Right lobe of liver (tissue), 6 donors: ENCODE measurements at places on chromosomes 11 and 22.

- DNase-seq = no peak
Observed at GRCh38 chr11:102154806-102155205, 44.6 kb downstream of the YAP1 start.

DNA sequence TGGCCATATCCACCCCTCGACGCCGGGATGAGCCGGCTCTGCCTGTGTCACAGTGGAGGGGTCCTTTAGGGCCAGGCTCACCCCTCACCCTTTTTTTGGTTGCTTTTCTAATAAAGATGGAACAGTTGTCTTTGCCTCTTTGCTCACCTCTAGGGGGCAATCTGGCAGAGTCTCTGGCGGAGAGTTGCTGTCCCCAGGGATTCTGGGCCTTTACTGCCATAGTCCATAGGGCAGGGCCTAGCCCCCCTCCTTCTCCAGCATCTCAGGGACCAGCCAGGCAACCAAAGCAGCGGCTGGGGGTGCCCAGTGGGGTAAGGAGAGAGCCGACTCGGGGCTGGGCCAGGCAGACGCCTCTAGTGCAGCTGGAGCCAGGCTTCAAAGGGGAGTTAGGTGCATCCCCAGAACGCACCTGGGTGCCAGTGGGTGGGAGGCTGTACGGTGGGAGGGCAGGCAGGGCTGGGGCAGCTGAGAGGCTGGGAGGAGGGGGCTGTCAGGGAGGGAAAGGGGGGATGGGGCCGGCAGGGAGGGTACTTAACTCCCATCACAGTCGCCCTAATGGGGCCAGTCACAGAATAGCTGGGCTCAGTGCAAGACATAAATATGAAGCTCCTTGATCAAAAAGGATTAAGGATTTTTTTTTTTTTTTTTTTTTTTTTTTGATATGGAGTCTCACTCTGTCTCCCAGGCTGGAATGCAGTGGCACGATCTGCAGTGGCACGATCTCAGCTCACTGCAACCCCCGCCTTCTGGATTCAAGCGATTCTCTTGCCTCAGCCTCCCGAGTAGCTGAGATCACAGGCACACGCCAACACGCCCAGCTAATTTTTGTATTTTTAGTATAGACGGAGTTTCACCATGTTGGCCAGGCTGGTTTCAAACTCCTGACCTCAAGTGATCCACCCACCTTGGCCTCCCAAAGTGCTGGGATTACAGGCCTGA, 2.5 kb upstream of the SUSD2 start:
- DNase-seq = no peak

GRCh38 chr22:22519591-22519990, 479 bp downstream of the ZNF280A start:
- DNase-seq = no peak

- no peak for DNase-seq
Observed at GRCh38 chr11:12198251-12199222, 88.1 kb downstream of the MICAL2 start.

DNA sequence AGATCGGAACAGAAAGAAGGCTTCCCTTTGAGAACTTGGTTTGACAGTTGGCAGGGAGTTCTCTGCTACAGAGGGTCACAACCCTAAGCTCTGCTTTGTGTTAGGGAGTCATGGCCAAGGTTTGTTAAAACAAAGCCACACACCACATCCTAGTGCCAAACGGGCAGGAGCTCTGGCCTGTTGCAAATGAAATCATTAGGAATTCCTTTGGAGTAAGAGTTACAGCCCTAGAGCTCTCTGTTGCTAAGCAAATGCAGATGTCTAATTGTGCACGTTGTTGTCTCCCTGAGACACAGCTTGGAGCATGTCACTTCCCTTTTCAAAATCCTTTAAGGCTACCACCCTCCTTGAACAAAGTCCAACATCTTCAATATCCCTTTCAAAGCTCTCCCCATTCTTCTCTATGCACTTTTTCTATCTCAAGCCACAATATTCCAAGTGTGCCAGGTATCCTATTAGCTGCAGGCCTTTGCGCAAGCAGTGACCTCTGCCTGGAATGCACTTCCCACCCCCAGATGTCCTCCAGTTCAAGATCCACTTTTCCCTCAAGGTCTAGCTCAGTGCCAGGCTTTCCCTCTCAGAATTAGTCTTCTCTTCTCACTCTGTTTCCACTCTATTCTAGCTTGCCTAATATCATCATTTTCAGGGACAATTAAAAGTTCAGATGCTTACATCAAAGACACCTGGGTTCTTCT, 253.7 kb upstream of the POU2AF2 start:
- DNase-seq = no peak

GRCh38 chr11:9758637-9759518, 95.0 kb downstream of the SWAP70 start:
- DNase-seq = peak; percentile 79

DNA sequence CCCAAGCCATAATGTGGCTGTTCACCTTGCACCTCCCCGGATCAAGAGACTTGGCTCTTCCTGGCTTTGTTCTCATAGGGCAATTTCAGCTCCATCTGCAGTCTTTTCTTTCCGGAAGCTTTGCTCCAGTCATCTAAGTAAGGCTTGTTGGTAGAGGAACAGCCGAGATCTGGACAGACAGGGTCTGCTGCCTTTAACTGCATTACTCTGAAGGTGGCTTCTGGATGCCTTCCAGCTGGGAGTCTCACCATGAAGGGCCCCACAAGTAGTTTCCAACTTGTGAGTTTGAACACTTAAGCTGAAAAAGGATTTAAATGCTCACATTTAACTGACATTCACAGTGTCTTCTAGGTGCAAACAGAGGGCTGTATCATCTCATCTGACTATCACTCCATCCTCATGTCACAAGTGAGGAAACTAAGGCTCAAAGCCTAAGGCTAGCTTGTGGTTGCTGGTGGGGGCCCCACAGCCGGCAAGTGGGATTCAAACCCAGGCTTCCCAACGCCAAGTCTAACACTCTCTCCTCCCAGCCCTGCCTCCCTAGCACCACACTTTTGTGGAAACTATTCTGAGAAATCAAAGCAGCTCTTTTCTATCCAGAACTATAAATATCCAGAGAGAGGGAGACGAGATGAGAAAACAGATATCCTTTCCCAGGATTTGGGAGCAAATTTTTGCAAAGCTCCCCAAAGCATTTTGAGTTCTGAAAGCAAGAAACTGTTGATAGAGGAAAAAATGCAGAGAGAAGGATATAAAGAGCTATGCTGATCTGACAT, 58.4 kb downstream of the GALNT18 start:
- no peak for DNase-seq

DNA sequence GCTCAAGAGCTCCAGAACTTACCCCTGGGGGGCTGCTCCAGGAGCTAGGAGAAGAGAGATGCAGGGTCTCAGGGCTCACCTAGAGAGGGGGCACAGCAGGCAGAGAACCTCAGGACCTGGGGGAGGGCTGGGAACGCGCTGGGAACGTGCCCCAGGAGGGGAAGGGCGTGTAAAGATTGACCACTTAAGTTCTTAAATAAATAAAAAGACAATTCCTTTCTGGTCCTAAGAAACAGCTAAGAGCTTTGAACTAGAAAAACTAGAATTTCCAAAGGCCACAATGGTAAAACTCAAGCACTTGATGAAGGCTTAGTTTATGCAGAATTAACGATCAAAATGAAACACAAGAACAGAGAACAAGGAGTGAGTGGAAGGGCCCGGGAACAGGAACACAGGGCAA, 89.1 kb downstream of the CELSR1 start:
- no peak for DNase-seq

DNA sequence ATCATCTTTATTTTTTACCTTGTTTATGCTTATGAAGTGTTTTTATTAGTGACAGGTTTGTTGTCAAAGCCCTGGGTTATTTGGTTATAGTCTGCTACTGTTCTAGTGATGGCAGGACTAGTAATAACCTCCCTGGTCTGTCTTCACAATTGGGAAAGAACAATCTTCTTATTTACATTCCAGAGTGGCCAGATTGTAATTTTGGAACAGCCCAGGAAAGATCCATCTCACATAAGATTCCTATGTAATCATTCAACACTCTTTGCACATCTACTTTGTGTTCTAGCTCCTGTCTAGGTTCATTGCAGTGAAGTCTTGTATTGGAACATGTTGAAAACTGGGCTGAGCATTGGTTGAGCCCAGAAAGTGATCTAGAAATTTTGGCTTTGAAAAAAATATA, 63.8 kb downstream of the CYB5R2 start:
- DNase-seq = no peak

- DNase-seq = no peak
Observed at GRCh38 chr11:72702096-72702495, 27.9 kb upstream of the PDE2A start.

GRCh38 chr22:44004104-44004460, 20.0 kb upstream of the PARVB start:
- no peak for DNase-seq

- peak; percentile 43 for DNase-seq
Observed at GRCh38 chr11:58762284-58763119, 30.8 kb upstream of the GLYAT start.

GRCh38 chr22:45632791-45633515, 38.7 kb upstream of the ATXN10 start:
- DNase-seq = no peak

DNA sequence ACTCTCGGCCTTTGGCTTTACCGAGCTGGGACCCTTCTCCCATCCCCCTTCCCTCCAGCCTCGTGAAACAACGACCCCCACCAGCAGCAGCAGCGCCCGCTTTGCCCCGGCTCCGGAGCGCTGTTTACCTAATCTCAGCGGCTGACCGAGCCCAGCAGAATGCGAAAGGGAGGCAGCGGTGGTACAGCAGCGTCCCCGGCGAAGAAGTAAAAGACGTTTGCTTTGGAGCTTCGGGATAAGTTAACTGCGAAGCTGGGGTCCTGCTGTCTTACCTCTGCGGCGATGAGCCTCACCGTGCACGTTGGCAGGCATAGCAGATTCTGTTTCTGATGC, 2.0 kb upstream of the LARGE1 start:
- peak; percentile 51 for DNase-seq

GRCh38 chr11:113806406-113806805, 26.8 kb downstream of the CLDN25 start:
- DNase-seq = peak; percentile 25

DNA sequence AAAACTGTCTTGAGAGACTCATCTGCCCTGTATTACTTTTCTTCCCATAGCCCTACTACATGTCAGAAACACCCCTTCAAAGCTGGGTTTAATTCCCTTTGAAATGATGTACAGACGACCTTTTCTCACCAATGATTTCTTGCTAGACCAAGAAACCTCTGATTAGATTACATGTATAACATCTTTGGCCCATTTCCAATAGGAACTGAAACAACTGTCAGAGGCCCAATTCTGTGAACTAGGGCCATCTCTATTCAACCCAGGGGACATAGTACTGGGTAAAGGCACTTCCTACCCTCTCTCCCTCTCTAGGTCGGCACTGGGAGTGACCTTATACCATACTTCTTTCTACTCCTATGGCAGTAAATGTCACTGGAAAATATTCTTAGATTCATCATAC, 19.4 kb downstream of the NPAT start:
- DNase-seq = no peak

GRCh38 chr11:27998552-27998951, 109.4 kb downstream of the KIF18A start:
- DNase-seq = no peak

DNA sequence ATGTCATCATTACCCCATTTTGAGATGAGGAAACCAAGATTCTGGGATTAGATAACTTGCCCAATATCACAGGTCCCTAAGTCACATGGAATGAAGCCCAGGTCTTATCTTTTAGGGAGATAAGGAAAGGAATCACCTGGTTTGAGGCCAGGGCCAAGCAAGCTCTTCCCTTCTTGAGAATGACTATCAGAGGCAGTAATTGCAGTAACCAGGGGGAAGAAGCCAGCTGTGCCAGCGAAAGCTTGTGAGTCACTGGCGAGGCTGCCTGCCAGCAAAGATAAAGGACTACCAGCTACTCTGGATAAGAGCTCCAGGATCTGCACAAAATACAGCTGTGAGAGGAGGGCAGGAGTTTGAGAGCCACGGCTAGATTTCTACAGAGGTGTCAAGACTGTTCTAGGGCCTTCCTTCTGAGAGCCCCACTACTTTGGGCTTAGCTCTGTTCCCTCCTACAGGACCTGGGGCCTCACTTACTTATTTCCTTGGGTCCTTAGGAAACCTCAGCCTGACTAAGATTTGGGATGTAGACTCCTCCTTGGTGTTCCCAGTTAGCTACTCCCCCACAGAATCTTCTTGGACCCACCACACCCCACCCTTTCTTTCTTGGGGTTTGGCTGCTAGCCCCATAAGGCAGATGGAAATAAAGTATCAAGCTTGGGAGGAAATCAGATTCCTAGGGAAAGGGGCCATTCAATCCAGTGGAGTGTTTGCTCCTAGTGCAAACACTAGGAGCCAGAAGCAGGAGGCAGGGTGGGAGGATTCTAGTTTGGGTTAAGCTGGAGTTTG, 9.7 kb upstream of the CCKBR start:
- peak; percentile 60 for DNase-seq

GRCh38 chr11:18312663-18313420, 9.1 kb downstream of the HPS5 start:
- DNase-seq = no peak

DNA sequence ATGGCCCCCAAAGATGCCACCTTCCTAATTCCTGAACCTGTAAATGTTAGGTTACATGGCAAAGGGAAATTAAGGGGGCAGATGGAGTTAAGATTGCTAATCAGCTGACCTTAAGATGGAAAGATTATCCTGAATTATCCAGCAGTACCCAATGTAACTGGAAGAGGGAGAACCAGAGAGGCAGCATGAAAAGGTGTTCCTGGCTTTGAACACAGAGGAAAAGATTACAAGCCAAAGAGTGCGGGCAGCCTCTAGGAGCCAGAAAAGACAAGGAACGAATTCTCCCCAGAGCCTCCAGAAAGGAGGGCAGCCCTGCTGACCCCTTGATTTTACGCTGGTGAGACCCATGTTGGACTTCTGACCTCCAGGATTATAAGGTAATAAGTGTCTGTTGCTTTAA, 15.1 kb upstream of the THRSP start:
- no peak for DNase-seq

GRCh38 chr22:42874010-42874409, 16.9 kb upstream of the ARFGAP3 start:
- DNase-seq = no peak

DNA sequence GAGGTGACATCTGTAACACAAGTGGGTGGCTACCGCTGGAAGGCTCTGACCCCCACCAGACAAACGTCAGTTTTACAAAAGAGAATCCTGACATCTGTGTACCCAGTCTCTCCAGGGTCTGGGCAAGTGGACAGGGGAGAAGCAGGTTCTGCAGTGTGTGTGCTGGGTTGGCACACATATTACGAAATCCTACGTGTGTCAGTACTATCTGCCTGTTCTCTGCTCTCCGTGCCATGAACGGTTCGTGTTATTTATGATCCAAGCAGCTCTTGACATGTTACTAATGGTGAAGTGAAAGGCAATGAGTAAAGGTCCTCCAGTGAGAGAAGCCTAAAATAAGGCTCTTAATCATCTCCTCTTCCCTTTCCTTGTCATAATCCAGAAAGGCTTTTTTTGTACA, 201.5 kb upstream of the MTMR2 start:
- no peak for DNase-seq

DNA sequence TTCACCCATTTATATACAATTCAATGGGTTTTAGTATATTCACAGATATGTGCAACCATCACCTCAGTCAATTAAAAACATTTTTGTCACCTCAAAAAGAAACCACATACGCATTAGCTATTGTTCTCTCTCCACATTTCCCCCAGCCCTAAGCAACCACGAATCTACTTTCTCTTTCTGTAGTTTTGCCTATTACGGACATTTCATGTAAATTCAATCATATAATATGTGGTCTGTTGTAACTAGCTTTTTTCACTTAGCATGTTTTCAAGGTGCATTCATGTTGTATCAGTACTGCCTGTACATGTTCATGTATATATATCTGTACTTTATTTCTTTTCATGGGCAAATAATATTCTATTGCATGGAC, 104.7 kb upstream of the RRM1 start:
- no peak for DNase-seq

- peak; percentile 39 for DNase-seq
Observed at GRCh38 chr11:61964058-61964665, 3.3 kb downstream of the FTH1 start.

GRCh38 chr11:61356706-61357105, 5.0 kb downstream of the CYB561A3 start:
- no peak for DNase-seq
